Endodermal cell (in vitro differentiated cells): ENCODE measurements at places on chromosomes 3 and 15. TPM values are rescaled to one million over a fixed set of nuclear protein-coding genes. Genes with fewer than 3 reads are reported as not detected.

DNA sequence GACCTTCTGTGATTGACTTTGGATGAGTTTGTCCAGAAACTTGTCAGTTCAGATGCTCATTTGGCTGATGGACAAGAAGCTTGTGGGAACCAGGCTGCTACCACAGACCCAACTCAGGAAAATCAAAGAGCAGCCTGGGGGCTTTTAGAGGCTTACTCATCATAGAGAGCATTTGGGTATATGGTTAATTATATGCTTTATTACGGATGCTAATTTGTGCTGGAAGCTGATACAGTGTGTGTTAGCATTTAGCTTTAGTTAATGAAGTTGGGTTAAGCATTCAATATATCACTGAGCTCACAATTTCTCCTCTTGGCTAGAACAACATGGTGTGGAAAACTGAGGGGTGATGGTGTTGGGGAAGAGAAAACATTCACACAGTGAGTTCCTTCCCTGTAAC lies 664.2 kb upstream of the CFAP20DC start:
- H3K27ac ChIP-seq, result no peak overlapping the region
- no peaks in the 10 kb centered on the region for H3K36me3 ChIP-seq
- H3K4me1 ChIP-seq, result no peaks in the 10 kb centered on the region
- H3K4me3 ChIP-seq, result no peak overlapping the region

DNA sequence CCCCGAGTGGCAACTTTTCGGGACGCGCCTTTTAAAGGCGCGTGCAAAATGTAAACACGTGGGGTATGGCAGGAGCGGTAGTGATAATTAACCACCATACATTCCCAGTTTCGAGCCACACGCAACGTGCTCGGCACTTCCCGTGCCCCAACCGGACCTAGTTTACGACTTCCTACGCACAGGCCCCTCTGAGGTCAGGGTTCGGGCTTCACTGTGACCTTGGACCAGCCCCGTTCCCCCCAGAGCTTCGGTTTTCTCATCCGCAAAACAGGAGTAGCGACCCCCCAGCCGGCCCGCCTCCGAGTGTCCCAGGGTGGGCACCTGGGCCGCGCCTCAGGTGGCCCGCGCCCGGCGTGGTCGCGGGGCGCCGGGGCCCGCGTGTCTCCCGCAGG lies 451 bp downstream of the CHCHD4 start:
- peak; percentile 80 for DNase-seq
- peaks cover 4% of the 10 kb centered on the region for H3K4me1 ChIP-seq
- H3K4me3 ChIP-seq, result peak overlapping the region; percentile 92
- no peak overlapping the region for H3K27ac ChIP-seq

- no peaks in the 10 kb centered on the region for H3K4me1 ChIP-seq
- no peaks in the 10 kb centered on the region for H3K36me3 ChIP-seq
- peaks cover 74% of the 10 kb centered on the region for H3K27me3 ChIP-seq
- no peak for DNase-seq
- H3K4me3 ChIP-seq, result no peak overlapping the region
Observed at GRCh38 chr3:108406063-108406660, 104.2 kb downstream of the MYH15 start.

- no peak overlapping the region for H3K4me3 ChIP-seq
- no peaks in the 10 kb centered on the region for H3K27me3 ChIP-seq
- H3K36me3 ChIP-seq, result no peaks in the 10 kb centered on the region
- no peak overlapping the region for H3K27ac ChIP-seq
- peaks cover 3% of the 10 kb centered on the region for H3K4me1 ChIP-seq
Observed at GRCh38 chr3:111418391-111418790, 123.6 kb upstream of the CD96 start.

- H3K27ac ChIP-seq, result no peak overlapping the region
- H3K4me1 ChIP-seq, result no peaks in the 10 kb centered on the region
- no peaks in the 10 kb centered on the region for H3K36me3 ChIP-seq
- no peaks in the 10 kb centered on the region for H3K27me3 ChIP-seq
Observed at GRCh38 chr3:55313666-55314065, 173.4 kb downstream of the WNT5A start.

DNA sequence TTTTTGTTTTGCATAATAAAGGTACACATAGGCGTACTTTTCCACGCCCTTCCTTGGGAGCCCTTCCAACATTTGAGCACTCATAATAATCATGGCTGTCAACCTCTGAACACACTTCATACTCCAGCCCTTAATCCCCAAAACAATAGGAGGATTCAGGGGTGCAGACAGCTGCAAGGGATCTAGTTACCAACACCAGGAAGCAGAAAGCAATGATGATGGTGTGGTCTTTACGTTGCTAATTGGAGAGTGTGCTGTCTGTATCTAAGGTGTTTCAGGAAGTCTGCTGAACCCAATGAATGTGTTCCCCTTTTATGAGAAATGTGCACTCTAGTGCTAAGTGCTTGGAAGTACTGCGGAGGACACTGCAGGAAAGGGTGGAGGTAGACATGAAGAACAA lies 60.3 kb upstream of the PDZRN3 start:
- H3K4me1 ChIP-seq, result peaks cover 4% of the 10 kb centered on the region
- H3K4me3 ChIP-seq, result no peak overlapping the region
- no peak for DNase-seq
- no peak overlapping the region for H3K27ac ChIP-seq

GRCh38 chr3:132784502-132785025 lies 62.4 kb upstream of the NPHP3 start:
- H3K4me1 ChIP-seq, result no peaks in the 10 kb centered on the region
- DNase-seq, result no peak
- H3K36me3 ChIP-seq, result no peaks in the 10 kb centered on the region
- H3K27me3 ChIP-seq, result no peaks in the 10 kb centered on the region
- no peak overlapping the region for H3K27ac ChIP-seq

- no peaks in the 10 kb centered on the region for H3K27me3 ChIP-seq
- H3K4me3 ChIP-seq, result peak overlapping the region; percentile 20
- no peak overlapping the region for H3K27ac ChIP-seq
- H3K36me3 ChIP-seq, result no peaks in the 10 kb centered on the region
- no peak for DNase-seq
Observed at GRCh38 chr3:60630953-60631352, 620.3 kb downstream of the FHIT start.

DNA sequence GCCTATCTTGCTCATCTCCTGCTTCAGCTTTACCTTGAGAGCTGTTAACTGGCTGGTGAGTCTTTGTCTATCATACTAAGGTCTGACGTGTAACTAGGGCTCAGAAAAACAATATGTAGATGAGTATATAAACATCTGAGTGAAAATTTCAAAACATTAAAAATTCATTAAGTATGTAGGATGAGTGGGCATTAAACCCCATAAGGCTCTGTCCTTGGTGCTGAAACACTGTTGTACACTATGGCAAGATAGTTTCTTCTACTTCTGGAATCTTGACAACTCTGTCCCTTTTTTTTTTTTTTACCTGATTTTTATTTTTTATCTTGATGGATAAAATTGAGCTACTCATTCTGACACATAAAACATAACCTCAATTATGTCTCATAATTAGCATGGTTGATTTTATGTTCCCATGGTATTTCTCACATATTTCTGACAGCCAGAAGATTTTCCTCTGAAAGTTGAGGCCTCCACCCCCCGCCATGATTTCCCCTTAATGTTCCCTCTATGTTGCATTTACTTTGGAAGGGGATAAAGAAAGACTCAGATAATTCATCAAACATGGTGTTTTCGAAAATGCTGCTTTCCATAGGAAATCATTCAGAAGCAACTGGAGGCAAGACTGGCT lies 54.3 kb downstream of the DGKG start:
- no peak overlapping the region for H3K27ac ChIP-seq
- peaks cover 12% of the 10 kb centered on the region for H3K4me1 ChIP-seq
- DNase-seq, result no peak
- no peaks in the 10 kb centered on the region for H3K27me3 ChIP-seq

GRCh38 chr3:196240424-196240823 lies 24.1 kb downstream of the SLC51A start:
- no peaks in the 10 kb centered on the region for H3K27me3 ChIP-seq
- H3K4me3 ChIP-seq, result no peak overlapping the region
- DNase-seq, result no peak
- peaks cover 5% of the 10 kb centered on the region for H3K4me1 ChIP-seq

GRCh38 chr15:77796046-77796729 lies 163.5 kb upstream of the LINGO1 start:
- no peaks in the 10 kb centered on the region for H3K27me3 ChIP-seq
- H3K4me1 ChIP-seq, result no peaks in the 10 kb centered on the region
- H3K27ac ChIP-seq, result no peak overlapping the region
- no peak for DNase-seq
- no peak overlapping the region for H3K4me3 ChIP-seq
- no peaks in the 10 kb centered on the region for H3K36me3 ChIP-seq

DNA sequence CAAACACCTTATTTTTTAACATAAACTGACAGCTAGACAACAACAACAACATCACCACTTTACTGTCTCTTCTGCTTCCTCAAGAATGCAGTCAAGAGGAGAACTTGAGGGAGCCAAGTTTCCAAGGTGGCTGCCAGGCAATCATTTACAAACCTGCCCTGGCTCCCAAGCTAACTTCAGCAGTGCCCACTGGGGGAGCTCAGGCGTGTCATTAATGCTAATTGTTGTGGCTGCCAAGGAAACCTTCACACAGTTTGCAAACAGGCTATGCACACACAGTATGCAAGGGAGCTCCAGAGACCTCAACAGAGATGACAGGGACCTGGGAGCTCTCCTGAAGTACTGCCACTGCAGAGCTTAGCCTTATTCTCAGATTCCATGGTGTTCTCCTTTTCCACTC lies 2.1 kb downstream of the DZIP1L start:
- H3K4me1 ChIP-seq, result no peaks in the 10 kb centered on the region
- H3K4me3 ChIP-seq, result peak overlapping the region; percentile 86
- peak; percentile 83 for DNase-seq
- no peaks in the 10 kb centered on the region for H3K27me3 ChIP-seq

DNA sequence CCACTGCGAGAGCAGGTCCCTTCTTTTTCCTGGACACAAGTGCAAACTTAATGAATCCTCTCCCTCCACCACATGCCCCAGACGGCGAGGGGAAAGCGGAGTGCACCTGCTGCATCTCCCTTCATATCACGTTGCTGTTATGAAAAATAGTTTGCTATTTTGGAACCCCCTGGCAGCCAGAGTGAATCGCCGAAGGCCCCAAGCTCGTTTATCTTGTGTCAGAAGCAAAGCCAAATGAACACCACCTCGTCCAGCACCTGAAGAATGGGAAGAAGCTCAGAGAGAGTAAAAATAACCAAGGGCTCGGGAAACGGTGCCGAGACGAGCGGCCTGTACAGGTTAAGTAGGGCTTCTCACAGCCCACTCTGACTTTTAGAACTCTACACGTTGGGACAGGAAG lies 394.6 kb upstream of the RORA start:
- no peaks in the 10 kb centered on the region for H3K27me3 ChIP-seq
- no peak overlapping the region for H3K27ac ChIP-seq
- no peak overlapping the region for H3K4me3 ChIP-seq

DNA sequence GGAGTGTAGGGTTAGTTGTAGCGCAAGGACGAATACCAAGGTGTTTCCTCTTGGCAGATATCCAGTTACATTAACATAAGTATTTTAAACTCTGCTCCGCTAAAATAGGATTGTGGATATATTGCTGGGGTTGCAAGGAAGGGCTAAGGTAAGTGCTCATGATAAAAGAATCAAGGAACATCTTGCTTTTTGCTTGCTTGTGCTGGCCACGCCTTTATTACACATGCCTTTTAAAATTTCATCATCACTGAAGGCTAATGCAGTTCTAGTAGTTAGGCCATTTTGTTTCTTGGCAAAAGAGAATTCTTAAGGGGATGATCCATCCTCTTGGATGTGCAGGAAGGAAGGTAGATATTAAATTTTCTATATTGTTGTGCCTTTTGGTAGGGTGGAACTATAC lies 415.6 kb upstream of the TPM1 start:
- H3K27ac ChIP-seq, result no peak overlapping the region
- no peak for DNase-seq
- H3K4me1 ChIP-seq, result no peaks in the 10 kb centered on the region
- H3K36me3 ChIP-seq, result no peaks in the 10 kb centered on the region

DNA sequence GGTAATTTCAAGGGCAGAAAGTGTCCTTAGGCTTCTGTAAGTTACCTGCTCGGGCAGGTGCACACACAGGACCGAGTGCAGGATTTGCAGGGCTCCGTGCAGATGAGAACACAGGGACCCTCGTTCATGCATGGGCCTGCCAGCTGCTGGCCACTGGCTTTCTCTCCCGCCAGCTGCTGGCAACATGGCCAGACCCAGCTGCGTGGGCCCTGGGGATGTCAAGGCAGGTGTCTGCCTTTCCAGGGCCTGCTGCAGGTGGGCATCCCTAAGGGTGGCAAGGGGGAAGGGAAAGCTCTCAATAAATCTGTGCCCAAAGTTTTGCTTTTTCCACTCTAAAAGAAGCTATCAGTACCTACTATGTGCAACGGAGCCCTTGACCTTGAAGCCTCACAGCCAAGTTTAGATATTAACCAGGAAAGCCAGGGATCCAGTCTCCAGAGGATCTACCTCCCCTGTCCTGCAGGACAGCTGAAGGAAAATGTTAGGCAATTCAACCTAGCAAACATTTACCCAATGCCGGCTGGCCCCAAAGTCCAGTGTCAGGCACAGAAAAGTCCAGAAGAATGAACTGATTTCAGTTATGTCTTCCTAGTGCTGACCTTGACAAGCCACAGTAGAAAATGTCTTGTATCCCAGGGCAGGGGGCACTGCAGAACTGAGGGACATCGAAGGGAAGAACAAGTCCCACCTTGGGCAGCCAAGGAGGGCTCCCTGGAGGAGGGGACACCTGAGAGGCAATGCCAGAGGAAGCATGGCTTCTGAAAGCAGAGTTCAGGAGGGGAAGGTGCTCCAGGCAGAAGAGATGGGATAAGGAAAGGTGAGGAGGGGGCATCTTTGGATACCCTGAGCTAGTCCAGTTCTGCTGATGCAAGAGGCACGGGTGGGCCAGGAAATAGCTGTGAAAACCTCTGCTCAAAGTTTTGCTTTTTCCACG lies 26.4 kb downstream of the NUP210 start:
- no peak for DNase-seq
- no peak overlapping the region for H3K4me3 ChIP-seq
- H3K36me3 ChIP-seq, result peaks cover 6% of the 10 kb centered on the region
- no peaks in the 10 kb centered on the region for H3K4me1 ChIP-seq
- no peaks in the 10 kb centered on the region for H3K27me3 ChIP-seq

GRCh38 chr3:54891540-54891897 lies 36.3 kb downstream of the LRTM1 start:
- H3K36me3 ChIP-seq, result no peaks in the 10 kb centered on the region
- DNase-seq, result peak; percentile 72
- no peak overlapping the region for H3K4me3 ChIP-seq
- H3K27me3 ChIP-seq, result peaks cover 26% of the 10 kb centered on the region
- H3K4me1 ChIP-seq, result peaks cover 9% of the 10 kb centered on the region
- H3K27ac ChIP-seq, result no peak overlapping the region

GRCh38 chr3:61443886-61444285 lies 117.5 kb upstream of the PTPRG start:
- H3K4me3 ChIP-seq, result no peak overlapping the region
- H3K4me1 ChIP-seq, result no peaks in the 10 kb centered on the region
- H3K27ac ChIP-seq, result no peak overlapping the region
- peaks cover 10% of the 10 kb centered on the region for H3K27me3 ChIP-seq
- DNase-seq, result no peak

Gene CP
- total RNA-seq, result 0.59 and 0.86 TPM in 2 replicates

Gene ESYT3
- 8.4 to 10.2 TPM (median 9.9 TPM) in 3 replicates for total RNA-seq

Gene ENTPD3
- 0.27 and 0.37 TPM in 2 replicates for total RNA-seq

Gene RNU5B-1
- not detected in 2 replicates for total RNA-seq

Gene SH2D7
- not detected in 3 replicates for total RNA-seq

Gene CADM2
- total RNA-seq, result 20.4 and 24.1 TPM in 2 replicates

Gene CNTN3
- total RNA-seq, result 0.97 and 1.1 TPM in 2 replicates

Gene TMEM115
- total RNA-seq, result 30.0 and 32.2 TPM in 2 replicates

Gene TLR9
- not detected in 3 replicates for total RNA-seq

Gene IL5RA
- not detected in 3 replicates for total RNA-seq

Gene SLC22A14
- total RNA-seq, result not detected in 2 replicates

Gene ZNF770
- total RNA-seq, result 86.1 and 95.2 TPM in 2 replicates

Gene GPR15
- not detected in 2 replicates for total RNA-seq

Gene DLL4
- 0.34 to 4.8 TPM (median 0.64 TPM) in 3 replicates for total RNA-seq

Gene POPDC2
- 0.40 to 0.95 TPM (median 0.59 TPM) in 3 replicates for total RNA-seq

Gene ZBBX
- 5.9 to 8.2 TPM (median 8.1 TPM) in 3 replicates for total RNA-seq
